ENCODE measurements at places on chromosomes 13 and 19.

GRCh38 chr19:31100206-31100590 is 249.0 kb downstream of the TSHZ3 start:
- DNase-seq = no peak

DNA sequence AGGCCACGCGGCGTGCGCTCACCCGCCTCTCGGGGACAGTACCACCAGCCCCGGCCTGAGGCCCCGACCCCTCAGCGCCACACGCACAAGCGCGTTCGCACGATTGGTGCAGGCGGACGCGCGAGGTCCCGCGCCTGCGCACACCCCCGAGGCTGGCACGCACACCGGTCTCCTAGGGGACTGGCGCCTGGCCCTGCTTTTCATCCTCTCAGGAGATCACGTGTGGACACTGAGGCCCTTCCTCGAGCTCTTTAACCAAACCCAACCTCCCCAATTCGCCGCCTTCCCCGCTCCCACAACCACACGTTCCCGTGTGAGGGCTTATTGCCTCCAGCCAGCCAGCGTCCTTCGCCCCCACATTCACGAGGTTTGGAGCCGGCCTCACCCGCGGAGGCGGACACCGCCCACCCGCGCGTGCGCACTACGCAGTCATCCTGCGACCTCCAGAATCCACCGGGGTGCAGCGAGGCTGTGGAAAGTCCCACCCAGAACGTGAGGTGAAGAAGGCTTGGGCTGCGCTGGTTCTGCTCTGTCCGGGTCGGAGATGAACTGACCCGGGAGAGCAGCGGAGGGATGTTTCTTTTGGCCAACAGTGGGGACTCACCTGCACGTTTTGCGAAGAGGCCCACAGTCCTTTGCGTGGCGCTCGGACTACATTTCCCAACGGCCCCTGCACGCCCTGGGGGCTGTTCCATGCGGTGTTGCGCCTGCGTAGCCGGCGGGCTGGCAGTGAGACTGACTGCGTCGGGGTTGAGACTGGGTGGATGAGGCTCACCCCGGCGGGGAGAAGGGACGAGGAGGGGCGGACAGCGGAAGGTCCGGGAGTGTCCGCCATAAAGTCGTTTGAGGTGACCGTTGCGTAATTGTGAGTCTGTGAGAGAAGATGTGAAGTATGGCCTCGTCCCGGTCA is 539 bp upstream of the ZNF667 start:
- DNase-seq = peak; percentile 36

DNA sequence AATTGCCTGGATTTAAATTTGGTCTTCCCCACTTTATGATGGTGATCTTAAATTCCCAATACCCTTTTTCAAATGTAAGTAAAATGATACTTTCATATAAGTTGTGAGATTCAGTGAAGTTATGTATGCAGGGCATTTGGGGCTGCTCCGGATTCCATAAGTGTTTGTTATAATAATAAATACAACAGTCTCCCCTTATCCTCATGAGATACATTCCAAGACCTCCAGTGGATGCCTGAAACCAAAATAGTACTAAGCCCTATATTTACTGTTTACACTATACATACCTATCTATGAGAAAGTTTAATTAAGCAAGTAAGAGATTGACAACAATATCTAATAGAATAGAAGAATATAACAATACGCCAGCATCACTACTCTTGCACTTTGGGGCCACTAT is 2237.8 kb downstream of the PCDH9 start:
- no peak for DNase-seq

- no peak for DNase-seq
Observed at GRCh38 chr13:29402166-29402636, 193.3 kb downstream of the SLC7A1 start.

DNA sequence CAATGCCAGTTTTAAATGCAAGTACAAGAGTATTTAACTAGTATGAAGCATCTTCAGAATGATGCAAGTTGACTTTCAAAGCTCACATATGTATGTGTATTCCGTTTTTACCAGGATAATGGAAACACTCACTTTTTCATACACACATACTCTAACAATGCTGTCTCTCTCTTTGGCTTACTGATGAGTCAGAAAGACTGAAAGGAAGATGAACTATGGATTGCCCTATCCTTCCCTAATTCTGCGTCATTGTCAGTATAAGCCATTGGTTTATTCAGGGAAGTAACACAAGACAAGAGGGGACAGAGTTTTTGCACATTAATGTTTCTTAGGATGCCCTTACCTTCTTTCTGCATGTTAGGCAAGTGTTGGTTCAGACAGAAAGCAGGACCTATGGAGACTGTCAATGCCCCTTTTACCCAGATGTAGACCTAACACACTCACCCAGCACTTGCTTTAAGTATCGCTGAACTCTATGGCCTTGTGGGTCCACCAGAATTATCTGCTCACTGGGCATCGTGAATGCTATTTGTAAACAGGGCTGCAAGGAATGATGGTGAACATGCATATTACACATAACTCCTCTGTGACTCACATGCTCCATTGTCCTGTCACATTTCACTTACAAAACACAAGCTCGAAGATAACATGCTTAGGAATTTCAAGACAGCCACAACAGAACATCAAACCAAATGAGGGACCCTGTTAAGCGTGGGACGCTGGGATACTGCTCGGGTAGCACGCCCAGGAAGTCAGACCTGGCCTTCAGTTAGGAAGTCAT is 10.0 kb upstream of the OXGR1 start:
- no peak for DNase-seq

DNA sequence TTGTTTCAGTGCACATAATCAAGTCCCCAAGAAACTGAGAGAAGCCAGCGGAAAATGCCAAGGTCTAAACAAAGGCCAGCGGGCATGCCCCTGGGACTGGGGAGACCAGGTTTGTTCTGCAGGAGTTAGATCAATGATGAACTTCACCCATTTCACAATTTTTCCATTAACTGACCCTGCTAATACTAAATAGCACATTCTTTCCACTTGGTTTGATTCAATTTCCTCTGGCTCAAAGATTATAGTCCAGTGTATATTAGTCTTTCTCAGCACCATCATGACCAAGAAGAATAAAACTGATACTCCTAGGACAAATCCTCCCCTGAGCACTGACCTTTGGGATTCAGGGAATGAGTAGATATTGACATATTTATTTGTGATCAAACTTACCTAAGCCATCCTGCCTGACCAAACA is 66.4 kb downstream of the MBNL2 start:
- no peak for DNase-seq

DNA sequence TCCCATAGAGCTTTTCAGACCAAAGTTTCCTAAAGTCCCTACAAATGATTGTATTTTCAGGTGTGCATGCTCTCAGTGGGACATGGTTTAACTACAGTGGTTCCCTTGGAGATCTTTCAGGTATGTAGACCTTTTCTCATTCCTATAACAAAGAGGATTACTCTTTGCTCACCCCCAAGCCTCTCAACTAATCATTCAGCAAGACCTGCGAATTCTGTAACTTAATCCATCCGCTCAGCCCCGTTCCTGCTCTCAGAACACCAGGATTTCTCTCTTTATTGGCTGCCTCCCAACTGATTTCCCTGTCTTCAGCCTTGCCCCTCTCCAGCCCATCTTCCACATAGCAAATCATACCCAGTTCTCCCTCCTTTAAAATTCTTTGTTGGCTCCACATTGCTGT is 253.6 kb downstream of the MTUS2 start:
- no peak for DNase-seq

- DNase-seq = peak; percentile 24
Observed at GRCh38 chr19:48363500-48363809, 285 bp downstream of the TMEM143 start.

DNA sequence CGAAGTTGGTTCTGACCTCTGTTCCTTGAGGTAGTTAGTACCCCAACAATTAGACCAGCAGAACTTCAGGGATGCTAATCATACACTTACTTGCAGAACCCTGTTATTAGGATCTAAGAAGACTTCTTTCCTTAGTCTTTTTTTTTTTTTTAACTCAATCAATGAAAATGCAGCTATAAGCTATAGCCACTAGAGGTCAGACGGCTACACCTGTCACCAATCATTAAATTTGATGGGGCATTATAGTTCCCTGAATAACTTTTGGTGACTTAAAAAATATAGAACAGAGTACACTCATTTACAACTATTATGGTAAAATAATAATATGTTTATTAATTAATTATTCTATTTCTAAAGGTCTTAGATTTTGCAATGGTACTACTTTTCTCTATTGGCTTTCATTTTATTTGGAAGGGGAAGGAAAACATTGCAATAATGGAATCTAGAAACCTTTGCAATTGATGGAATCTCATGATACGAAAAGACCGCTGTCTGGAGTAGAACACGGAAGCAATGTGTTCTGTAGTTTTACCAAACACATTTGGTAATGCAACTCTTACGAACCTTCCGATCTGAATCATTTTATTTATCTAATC is 483.2 kb downstream of the DIAPH3 start:
- no peak for DNase-seq

DNA sequence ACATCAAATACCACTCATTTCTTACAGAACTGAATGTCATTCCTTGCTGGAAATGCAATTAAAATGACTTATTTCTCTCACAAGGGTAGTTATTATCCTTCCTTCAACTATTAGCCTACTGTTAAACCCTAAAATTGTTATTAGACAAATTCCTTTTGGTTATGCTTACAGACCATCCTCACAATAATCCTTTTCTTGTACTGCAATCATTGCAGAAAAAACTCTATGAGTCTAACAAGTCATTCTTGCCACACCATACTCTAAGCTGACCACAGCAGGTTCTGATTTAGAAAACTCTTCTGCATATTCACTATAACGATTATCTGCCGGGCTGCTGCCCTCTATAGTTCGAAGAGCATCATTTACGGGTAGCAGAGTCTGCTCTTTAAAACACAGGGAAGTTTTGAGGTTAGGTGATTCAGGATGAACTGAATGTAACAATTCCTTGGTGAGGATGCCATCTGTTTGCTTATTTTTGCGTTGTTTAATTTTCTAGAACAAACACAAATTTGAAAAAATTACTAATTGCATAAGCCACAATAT is 38.2 kb downstream of the MTMR6 start:
- no peak for DNase-seq

DNA sequence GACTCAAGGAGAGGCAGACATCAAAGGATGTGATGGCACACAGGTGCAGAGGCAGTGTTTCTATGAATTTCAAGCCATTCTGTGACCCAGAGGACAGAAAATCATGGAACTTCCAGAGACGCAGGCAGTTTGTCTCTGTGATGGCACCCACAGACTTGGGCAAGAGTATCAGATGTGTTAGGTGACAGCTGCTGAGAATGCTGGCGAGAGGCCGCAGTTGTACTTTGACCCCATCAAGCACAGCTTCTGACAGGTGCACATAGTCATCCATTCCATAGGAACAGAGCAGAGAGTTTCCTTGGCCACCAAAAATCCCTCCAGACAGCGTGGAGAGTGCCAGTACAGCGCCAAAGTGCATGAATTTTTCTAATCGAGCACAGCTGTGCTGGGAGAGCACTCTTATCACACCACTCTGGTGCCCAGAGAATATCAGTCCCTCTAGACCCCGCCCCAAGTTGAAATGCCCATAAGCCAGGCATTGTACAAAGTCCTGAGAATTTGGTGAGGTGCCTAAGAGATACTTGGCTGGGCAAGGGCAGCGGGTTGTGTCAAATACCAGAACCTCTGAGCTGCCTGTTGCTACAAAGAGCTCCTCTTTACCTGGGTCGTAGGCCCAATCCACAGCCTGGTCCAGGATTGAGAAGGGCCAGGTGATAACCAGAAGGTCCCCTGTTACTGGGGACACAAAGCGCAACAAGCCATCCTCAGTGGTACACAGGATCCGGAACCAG is 12.4 kb downstream of the WDR87 start:
- DNase-seq = no peak

DNA sequence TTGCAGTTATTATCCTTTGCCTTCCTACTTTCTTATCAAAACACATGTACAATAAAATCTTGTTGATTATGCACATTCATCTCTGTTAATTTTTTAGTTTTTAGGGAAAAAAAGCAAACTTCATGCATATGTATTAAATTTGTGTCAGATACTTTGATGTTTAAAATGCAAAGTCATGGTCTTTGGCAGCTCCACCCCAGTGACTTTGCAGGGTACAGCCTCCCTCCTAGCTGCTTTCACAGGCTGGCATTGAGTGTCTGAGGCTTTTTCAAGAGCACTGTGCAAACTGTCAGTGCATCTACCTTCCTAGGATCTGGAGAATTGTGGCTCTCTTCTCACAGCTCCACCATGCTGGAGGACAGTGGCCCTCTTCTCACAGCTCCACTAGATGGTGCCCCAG is 1988.1 kb upstream of the PCDH20 start:
- DNase-seq = no peak

GRCh38 chr13:33197541-33197971 is 88.0 kb downstream of the STARD13 start:
- no peak for DNase-seq

DNA sequence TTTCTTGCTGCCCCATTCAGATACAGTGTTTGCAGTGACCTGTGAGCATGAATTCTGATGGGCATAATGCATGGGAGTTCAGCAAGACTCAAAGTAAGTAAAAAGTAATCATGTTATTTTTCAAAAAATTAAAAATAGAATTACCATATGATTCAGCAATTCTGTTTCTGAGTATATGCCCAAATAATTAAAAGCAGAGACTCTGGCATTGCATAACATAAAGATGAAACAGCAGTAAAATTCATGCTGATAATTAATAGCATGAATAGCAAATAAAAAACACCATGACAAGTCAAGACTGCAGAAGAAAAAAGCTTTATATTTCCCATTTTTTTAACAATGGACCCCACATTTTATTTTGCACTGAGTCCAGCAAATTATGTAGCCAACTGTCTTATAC is 21.3 kb downstream of the RNF6 start:
- no peak for DNase-seq

GRCh38 chr13:24692561-24692960 is 12.4 kb downstream of the ATP12A start:
- no peak for DNase-seq

- DNase-seq = no peak
Observed at GRCh38 chr13:33276570-33276969, 9.0 kb downstream of the STARD13 start.

GRCh38 chr13:37966266-37966665 is 96.7 kb upstream of the TRPC4 start:
- DNase-seq = no peak

All from activated T-cell treated with anti-CD3 and anti-CD28 coated beads for 1 hour (primary cell).